ENCODE measurements at places on chromosomes 6 and 20. TPM values are rescaled to one million over a fixed set of nuclear protein-coding genes. Genes with fewer than 3 reads are reported as not detected.

IL17A gene
- total RNA-seq = not detected

ABCC10 gene
- total RNA-seq = 52.6 TPM

SAMD10 gene
- 7.7 TPM for total RNA-seq

HSPA1L gene
- total RNA-seq = 3.0 TPM

TCF19 gene
- total RNA-seq = 6.6 TPM

- no peak for DNase-seq
- no peak overlapping the region for H3K4me3 ChIP-seq
- H3K36me3 ChIP-seq = no peaks in the 10 kb centered on the region
- no peaks in the 10 kb centered on the region for H3K27me3 ChIP-seq
- no peak overlapping the region for H3K27ac ChIP-seq
- no peaks in the 10 kb centered on the region for H3K4me1 ChIP-seq
These were observed 476.8 kb upstream of the AGPAT4 start for GRCh38 chr6:161750686-161751085.

DNA sequence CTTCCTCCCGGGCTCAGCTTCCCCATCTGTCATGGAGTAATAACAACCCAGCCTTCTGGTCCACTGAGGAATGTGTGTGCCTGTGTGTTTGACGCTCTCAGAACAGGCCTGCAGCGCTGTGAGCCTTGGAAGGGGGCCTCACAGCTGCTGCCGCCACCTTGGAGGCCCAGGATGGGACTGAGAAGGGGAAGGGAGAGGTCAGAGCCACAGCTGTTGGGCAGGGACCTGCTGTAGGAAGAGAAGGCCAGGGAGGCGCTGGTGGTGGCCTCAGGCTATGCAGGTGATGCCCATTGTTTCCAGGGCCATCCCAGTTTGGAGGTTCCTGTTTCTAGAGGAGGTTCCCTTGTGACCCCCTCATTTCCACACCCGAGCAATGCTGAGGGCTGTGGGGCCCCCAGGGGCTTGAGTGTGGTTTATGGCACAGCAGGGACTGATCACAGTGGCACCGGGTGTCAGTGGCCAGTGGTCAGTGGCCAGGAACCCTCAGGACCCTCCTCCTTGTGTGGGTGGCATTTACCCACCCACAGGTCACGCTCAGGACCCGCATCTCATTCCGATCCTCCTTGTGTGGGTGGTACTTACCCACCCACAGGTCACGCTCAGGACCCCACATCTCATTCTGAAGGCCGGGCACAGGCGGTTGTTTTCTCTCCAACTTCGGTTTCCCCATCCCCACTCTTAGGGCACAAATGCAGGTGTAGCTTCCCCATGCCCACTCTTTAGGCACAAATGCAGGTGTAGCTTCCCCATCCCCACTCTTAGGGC lies 14.0 kb downstream of the TPD52L2 start:
- peaks cover 6% of the 10 kb centered on the region for H3K4me1 ChIP-seq
- no peaks in the 10 kb centered on the region for H3K27me3 ChIP-seq
- H3K36me3 ChIP-seq = peaks cover 91% of the 10 kb centered on the region
- DNase-seq = no peak
- no peak overlapping the region for H3K4me3 ChIP-seq

GRCh38 chr6:131532580-131533039 lies 40.4 kb upstream of the ARG1 start:
- no peaks in the 10 kb centered on the region for H3K4me1 ChIP-seq
- H3K27ac ChIP-seq = no peak overlapping the region
- no peak overlapping the region for H3K4me3 ChIP-seq
- no peaks in the 10 kb centered on the region for H3K27me3 ChIP-seq
- H3K36me3 ChIP-seq = no peaks in the 10 kb centered on the region

DNA sequence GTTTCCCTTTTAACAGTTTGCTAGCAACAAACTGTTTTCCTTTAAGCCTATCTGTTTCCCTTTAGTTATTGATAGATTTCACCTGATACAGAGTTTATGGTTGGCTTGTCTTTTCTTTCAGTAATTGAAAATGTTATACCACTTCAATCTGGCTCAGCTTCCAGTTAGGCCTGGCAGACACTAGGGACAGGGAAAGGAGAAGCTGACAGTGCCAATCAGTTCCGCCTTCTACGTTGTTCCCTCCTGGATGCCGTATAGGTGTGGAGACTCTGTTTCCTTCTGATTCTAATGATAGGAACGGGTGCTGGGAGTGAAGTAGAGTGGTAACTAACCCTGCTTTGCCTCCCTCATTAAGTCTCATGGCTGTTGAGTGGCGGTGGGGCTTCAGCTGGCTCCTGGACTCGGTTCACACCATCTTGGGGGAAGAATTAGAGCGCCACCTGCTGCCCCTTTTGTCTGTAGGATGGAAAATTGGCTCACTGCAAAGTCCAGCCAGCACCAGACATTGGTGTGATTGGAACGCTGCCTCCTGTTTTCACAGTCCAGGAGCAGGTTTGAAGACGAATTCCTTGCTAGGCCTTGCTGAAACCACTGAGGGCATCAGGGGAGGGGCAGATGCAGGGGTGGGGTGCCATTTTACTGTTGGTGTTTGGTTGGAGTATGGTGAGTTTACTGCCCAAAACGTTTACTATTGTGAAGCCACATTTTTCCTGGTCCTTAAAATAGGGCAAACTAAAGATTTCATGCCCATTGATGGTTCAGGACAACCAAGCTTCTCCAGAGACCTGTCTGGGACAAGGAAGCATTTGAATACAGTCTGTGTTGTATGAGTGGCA lies 1729.5 kb downstream of the GRIK2 start:
- H3K27ac ChIP-seq = no peak overlapping the region
- no peak for DNase-seq
- H3K27me3 ChIP-seq = no peaks in the 10 kb centered on the region
- H3K4me3 ChIP-seq = no peak overlapping the region
- no peaks in the 10 kb centered on the region for H3K36me3 ChIP-seq

DNA sequence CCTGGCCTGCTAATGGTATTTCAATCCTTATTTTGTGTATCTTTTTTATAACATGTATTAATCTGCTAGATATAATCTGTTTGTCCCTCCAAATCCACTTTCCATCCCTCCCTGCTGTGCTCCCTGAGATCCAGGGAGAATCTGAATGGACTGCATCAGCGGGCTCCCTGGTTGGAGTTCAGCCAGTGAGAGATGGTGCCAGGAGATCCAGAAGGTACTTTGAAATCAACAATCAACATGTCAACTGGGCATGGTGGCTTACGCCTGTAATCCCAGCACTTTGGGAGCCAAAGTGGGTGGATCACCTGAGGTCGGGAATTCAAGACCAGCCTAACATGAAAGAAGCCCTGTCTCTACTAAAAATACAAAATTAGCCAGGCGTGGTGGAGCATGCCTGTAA lies 4.4 kb downstream of the ATF6B start:
- H3K27ac ChIP-seq = no peak overlapping the region
- no peaks in the 10 kb centered on the region for H3K27me3 ChIP-seq
- H3K4me1 ChIP-seq = peaks cover 36% of the 10 kb centered on the region
- peaks cover 84% of the 10 kb centered on the region for H3K36me3 ChIP-seq
- no peak for DNase-seq
- no peak overlapping the region for H3K4me3 ChIP-seq

- peaks cover 15% of the 10 kb centered on the region for H3K4me1 ChIP-seq
- no peak overlapping the region for H3K4me3 ChIP-seq
These were observed 7.1 kb downstream of the ZNF831 start for GRCh38 chr20:59170406-59171349.

DNA sequence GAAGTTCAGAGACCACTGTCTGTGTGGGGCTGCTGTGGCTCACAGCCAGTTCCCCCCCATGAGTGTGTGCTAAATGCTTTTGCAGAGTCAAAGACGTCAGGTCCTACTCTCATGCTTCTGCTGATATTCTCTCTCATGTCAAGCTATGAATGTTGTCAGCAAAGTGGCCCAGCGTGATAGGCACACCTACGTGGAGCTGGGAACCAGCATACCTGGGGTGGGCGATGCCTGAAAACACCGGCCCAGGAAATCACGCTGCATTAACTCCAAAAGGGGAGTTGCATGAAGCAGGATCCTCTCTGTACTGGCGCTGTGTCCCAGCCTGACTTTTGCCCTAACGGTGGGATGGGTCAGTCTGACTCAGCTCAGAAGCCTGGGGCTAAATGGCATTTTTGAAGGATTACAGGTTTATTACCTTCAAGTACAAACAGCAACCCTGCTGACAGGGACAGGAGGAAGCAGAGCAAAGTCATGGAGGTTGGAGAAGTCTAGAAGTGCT lies 9.0 kb upstream of the MRPS10 start:
- H3K27me3 ChIP-seq = no peaks in the 10 kb centered on the region
- no peak for DNase-seq
- H3K27ac ChIP-seq = no peak overlapping the region
- no peaks in the 10 kb centered on the region for H3K36me3 ChIP-seq
- no peak overlapping the region for H3K4me3 ChIP-seq

DNA sequence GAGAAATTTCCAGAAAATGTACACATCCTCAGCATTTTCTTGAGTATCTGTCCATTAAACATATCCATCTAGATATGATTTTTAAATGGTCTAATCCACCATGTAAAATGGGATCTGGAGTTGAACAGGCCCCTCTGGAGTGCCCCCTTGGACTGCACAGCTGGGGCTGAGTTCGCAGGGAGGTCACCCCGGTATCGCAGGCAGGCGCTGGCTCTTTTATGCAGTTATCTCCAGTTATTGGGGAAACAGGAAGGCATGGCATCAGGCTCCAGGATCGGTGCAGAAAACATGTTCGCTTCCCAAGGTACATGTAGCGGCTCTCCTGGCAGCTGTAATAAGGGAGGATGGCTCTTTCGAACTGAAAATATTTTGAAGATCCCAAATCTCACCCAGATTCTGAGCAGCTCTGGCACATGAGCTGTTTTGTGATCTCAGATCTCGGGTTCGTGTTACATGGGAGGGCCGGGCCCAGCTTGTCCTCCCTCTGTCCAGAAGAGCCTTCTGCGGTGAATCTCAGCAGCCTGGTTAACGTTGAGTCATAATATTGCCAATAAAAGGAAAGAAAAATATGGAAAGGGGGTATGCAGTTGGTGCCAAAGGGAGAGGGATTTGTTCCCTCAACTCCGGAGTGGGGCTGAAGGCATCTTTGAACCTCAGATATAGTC lies 167.7 kb downstream of the EYA2 start:
- no peak overlapping the region for H3K27ac ChIP-seq
- no peak for DNase-seq
- H3K4me3 ChIP-seq = no peak overlapping the region
- no peaks in the 10 kb centered on the region for H3K27me3 ChIP-seq
- H3K4me1 ChIP-seq = no peaks in the 10 kb centered on the region

- no peaks in the 10 kb centered on the region for H3K27me3 ChIP-seq
- no peaks in the 10 kb centered on the region for H3K4me1 ChIP-seq
- no peaks in the 10 kb centered on the region for H3K36me3 ChIP-seq
- no peak overlapping the region for H3K27ac ChIP-seq
- no peak for DNase-seq
These were observed 161.5 kb downstream of the KIF6 start for GRCh38 chr6:39563566-39564311.
